ENCODE measurements at places on chromosomes 4 and X.

GRCh38 chr4:102580463-102580842 lies 79.3 kb downstream of the NFKB1 start:
- no peak for DNase-seq

DNA sequence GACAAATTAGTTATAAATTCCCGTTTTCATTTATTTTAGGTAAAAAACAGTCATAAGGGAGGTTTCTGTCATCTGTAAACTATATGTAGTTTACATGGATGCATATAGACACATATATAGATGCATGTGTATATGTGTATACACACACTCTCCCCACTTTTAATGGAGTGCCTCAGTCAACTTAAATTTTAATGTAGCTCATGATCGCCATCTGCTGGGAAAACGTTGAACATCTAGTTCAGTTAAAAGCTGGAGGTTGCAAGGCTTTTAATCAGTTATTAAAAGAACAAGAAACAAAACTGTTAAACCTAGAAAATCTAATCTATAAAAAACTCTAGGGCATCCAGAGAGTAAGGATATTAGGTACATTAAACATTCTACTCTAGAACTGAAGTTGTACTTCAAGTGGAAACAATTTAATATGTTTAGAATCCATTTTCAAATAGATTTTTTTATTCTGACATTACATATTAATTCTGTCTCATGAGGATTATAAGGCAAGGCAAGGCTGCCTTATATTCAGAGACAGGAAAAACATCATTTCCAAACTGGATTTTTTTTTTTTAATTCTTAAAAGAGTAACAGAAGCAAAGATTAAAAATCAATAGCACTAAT lies 122.6 kb downstream of the SHISA3 start:
- DNase-seq: no peak

DNA sequence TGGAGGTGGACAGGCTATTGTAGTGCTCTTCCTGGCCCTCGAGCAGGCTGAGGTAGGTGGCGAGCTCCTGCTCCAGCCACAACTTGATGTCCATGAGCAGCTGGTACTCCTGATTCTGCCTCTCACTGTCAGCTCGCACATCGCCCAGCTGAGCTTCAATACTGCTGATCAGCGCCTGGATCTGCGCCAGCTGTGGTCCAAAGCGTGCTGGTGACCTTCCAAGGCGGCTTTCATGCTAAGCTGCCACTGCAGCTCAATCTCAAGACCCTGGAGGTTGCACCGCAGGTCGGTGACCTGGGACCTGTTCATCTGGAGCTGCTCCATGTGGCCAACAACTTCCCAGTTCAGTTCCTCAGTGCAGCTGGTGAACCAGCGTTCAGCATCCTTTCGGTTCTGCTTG lies 31.2 kb downstream of the LRIT3 start:
- no peak for DNase-seq

DNA sequence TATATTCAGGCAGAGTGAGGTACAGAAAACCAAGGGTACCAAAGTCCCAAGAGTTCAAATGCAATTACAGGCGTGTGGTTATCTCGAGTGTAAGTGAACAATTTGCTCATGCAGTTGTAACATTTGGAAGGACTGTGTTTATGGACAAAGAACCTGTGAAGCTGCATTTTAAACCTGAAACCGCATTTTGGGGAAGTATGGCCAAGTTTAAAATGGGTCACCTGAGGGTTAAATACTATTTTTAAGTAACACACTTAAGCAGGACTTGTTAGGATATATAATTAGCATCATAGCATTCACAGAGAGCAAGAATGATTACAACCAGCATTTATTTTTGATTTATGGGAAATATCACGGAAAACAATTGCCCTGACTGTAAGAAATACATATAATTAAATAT lies 79.1 kb upstream of the LCORL start:
- DNase-seq: no peak

- DNase-seq: no peak
Measured at GRCh38 chr4:84239278-84239845, 259.7 kb downstream of the NKX6-1 start.

GRCh38 chr4:26269038-26269437 lies 51.8 kb upstream of the RBPJ start:
- DNase-seq: no peak

DNA sequence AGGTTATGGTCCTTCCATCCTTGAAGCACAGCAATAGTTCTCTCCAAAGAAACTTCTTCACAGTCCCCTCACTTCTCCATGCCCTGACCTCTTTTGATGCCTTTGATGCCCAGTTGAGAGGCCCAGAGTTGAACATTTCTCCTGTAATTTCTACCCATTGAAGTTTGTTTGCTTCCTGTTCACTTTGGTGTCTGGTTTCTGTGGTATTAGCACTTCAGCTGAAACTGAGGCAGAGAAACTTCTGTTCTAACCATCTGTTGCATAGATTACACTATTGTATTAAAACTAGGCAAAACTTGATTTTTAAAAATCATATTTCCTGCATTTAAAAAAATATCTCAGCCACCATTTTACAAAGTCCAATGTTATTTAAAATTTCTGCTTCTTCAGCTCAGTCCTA lies 89.8 kb upstream of the ADGRG2 start:
- no peak for DNase-seq

DNA sequence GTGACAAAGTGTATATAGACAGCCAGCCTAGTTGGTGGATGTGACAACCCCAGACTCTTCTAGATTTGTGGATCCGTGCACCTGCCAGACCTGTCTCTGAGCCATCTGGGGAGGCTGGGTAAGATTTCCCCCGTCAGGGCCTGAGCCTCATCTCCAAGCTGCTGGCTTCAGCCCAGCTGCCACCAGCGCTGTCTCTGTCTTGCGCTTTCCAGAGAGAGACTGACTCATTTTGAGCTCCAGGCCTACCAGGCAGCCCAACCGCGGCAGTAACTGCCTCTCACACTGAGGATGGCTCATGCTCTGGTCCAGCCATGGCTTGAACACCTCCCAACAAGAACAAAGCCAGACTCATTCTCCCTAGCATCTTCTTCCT lies 26.4 kb downstream of the NOP14 start:
- DNase-seq: no peak

GRCh38 chr4:161314371-161314770 lies 849.4 kb downstream of the FSTL5 start:
- no peak for DNase-seq

DNA sequence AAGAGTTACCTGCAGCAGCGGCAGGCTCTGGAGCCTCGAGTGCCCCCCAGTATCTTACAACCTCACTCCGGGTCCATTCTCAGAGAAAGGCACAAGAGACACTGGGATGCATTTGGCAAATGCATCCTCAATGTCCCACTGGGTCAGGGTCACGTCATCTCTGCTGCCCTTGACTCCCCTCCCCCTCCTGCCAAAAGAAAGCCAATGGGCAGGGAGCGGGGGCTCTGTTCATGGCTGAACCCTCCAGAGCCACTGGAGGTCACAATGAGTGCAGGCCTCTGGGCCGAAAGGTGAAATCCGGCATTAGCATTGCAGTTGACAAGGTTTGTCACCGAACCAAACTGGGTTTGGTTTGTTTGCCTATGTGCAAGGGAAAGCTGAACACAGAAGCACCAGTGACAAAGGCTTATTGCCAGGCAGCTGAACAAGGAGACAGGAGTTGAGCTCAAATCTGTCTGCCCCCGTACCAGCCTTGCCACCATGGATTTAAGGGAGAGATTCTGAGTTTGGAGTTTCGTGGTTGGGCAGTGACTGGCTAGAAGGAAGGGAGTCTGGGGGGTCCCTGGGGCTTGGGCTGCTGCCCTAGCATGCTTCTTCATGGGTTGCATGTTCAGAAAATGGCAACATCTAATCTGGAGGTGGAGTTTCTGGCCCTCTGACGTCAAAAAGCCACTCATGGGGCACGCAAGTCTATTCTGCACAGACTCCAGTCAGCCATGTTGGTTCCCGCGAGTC lies 64.3 kb downstream of the HTRA3 start:
- DNase-seq: no peak

GRCh38 chr4:139568206-139568955 lies 12.4 kb upstream of the SETD7 start:
- DNase-seq: no peak

DNA sequence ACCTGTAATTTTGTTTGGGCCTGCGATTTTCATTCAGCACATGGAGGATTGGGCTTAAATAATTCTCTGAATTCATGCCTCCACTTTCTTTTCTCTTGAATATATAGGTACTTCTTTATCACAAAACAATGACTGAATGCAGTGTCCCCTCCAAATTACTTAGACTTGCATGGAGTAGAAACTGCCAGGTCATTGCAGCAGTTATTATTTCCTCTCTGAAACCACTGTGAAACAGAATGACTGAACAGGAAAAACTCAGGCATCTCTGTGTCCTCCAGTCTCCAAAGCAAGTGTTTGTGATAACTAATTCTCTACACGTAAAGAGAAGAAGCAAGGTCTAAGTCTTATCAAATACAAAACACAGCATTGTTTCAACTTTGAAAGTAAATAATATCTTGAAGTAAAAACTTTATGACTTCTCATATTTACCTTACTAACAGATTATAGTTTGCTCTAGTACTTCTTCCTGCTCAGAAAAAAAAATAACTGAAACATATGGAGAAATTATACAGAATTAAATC lies 144.5 kb upstream of the DIAPH2 start:
- DNase-seq: no peak

All from hypothalamus (tissue), 51 donors.